Upper lobe of right lung (tissue), 1 donor: ENCODE measurements at places on chromosomes 11 and 22. TPM values are rescaled to one million over a fixed set of nuclear protein-coding genes. Genes with fewer than 3 reads are reported as not detected.

DNA sequence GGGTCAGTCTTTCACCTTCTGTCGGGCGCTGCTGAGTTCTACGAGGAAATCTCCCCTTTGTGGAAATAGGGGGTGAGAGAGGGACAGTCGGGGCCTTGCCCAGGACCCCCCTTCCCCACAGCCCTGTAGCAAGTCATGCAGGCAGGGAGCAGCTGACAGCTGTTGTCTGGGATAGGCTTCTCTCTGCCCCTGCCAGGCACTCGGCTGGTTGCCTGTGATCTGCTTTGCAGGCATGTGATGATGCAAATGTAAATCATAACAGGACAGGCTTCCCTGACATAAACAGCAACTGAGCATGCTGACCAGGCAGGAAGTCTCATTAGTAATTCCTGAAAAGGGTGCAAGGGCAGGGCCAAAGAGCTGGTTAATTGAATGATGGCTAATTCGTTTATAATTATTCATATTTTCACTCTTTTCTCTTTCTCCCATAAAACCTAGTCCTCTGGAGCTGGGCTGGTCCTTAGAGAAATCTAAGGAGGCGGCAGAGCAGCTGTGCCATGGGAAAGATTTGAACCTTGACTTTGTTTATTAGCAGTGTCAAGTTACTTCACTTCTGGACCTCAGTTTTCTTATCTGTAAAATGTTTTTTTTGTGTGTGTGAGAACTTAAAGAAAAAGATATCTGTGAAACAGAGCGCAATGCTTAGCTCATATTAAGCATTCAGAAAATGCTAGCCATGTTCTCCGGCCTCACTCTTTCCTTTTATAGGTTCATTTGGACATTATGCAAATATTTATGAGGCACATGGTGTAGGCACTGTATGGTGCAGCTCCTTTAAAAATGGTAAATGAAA is 129.7 kb downstream of the LDLRAD3 start:
- no peak overlapping the region for H3K4me3 ChIP-seq
- H3K36me3 ChIP-seq = no peaks in the 10 kb centered on the region
- no peak overlapping the region for H3K27ac ChIP-seq
- no peaks in the 10 kb centered on the region for H3K27me3 ChIP-seq
- no peak for DNase-seq
- H3K4me1 ChIP-seq = no peaks in the 10 kb centered on the region

GRCh38 chr11:57474017-57474802 is 13.9 kb downstream of the RTN4RL2 start:
- no peaks in the 10 kb centered on the region for H3K27me3 ChIP-seq
- H3K27ac ChIP-seq = no peak overlapping the region
- no peaks in the 10 kb centered on the region for H3K36me3 ChIP-seq
- peaks cover 12% of the 10 kb centered on the region for H3K4me1 ChIP-seq
- H3K4me3 ChIP-seq = no peak overlapping the region

DNA sequence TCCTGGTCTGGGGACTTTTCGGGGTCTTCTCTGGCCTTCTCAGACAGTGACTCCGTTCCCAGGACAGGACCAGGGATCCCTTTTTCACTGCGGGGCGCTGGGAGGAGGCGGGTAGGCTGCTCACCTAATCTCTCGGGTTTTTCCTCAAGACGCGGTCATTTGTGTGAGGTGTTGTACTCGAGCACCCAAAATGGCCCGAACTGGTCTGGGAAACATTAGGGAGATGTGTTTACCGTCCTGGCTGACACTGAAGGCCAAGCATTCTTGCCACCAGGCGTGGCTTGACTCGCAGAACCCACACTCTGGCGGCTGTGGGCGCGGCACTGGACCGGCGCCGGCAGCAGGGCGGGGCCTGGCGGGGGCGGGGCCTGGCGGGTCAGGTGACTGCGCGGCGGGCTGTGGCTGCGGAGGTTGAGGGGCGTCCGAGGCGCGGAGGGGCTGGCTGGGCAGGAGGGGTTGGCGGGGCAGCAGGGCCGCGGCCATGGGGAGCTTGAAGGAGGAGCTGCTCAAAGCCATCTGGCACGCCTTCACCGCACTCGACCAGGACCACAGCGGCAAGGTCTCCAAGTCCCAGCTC is at the start of gene SWAP70:
Gene SWAP70, plus strand, starts transcription at position 379 of the 577 bp plus-strand sequence. Its CDS starts 103 bp downstream, at position 482.
- H3K4me3 ChIP-seq = peak within 1 kb of the TSS; percentile 81
- H3K36me3 ChIP-seq = no peaks in the 10 kb centered on the region
- DNase-seq = peak; percentile 97

GRCh38 chr11:93510196-93510873 is 32.9 kb downstream of the SMCO4 start:
- H3K4me3 ChIP-seq = no peak overlapping the region
- DNase-seq = no peak
- H3K27me3 ChIP-seq = no peaks in the 10 kb centered on the region
- H3K36me3 ChIP-seq = no peaks in the 10 kb centered on the region

DNA sequence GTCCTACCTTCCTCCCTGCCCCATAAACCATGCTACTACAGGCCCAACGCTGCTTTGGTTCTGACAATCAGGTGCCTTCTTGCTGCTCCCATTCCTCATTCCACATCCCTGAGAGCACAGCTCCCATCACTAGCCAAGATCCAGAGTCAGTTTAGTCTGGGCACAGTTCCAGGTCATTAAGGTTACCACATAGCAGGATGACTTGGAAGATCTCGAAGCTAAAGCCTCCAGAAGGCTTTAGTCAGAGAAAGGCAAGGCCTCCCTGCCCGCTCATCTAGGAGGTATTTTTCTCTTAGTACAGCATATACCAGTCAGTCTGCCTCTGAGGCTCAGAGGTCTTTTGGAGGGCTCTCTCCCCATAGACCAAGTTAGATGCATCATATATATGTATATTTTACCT is 30.3 kb downstream of the TRIM66 start:
- no peak for DNase-seq
- H3K27ac ChIP-seq = no peak overlapping the region
- no peaks in the 10 kb centered on the region for H3K4me1 ChIP-seq
- H3K4me3 ChIP-seq = no peak overlapping the region
- H3K27me3 ChIP-seq = no peaks in the 10 kb centered on the region

DNA sequence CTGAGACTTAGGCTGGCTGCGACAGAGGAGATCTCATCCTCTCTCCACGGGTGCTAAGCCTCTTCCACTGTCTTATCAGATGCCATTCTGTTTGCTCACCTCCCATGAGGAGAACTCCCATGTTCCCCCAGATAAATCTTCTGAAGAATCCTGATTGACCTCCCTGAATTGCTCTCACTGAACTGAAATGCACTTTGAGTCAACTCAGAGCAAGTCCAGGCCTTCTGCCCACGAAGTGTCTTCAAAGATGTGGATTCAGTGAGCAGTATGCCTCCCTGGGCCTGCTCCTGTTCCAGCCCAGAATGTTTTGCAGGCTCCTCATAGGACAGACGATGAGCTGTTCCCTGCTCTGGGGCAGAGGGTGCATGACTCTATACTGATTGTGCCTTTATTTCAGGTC is 17.4 kb downstream of the TUB start:
- H3K4me3 ChIP-seq = no peak overlapping the region
- H3K27ac ChIP-seq = no peak overlapping the region
- H3K36me3 ChIP-seq = no peaks in the 10 kb centered on the region
- DNase-seq = no peak

DNA sequence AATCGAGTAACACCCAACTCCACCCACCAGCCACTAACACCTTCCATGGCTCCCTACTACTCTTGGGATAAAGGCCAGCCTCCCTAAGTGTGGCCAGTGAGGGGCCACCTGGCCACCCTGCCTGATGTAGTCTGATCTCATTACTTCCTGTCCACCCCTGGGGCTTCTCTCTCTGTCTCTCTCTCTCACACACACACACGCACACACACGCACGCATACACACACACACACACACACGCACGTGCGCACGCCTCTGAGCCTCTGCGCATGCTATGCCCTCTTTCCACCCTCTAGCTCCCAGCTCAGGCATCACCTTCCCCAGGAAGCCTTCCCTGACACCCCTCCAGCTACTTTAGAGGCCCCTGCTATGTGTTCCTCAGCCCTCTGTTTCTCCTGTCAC is 3.9 kb downstream of the MFNG start:
- DNase-seq = no peak
- H3K27ac ChIP-seq = no peak overlapping the region
- H3K27me3 ChIP-seq = no peaks in the 10 kb centered on the region
- H3K36me3 ChIP-seq = peaks cover 22% of the 10 kb centered on the region

- H3K27me3 ChIP-seq = no peaks in the 10 kb centered on the region
- no peak overlapping the region for H3K27ac ChIP-seq
- DNase-seq = no peak
Observed at GRCh38 chr11:85955531-85955930, 100.3 kb downstream of the CCDC83 start.

LRRN4CL gene
- total RNA-seq = 2.0 TPM

EHF gene
- total RNA-seq = 36.4 TPM

ABTB2 gene
- total RNA-seq = 3.2 TPM

ACTN3 gene
- not detected for total RNA-seq
